ENCODE measurements at places on chromosomes 12 and 14. TPM values are rescaled to one million over a fixed set of nuclear protein-coding genes. Genes with fewer than 3 reads are reported as not detected.
A peak's percentile ranks its signal among the peaks of the same experiment; 100 is the strongest.

GRCh38 chr14:75519394-75519793 lies 2.9 kb upstream of the BATF start:
- no peak for DNase-seq

- DNase-seq: no peak
These were observed 44.4 kb downstream of the TBX5 start for GRCh38 chr12:114361545-114361944.

DNA sequence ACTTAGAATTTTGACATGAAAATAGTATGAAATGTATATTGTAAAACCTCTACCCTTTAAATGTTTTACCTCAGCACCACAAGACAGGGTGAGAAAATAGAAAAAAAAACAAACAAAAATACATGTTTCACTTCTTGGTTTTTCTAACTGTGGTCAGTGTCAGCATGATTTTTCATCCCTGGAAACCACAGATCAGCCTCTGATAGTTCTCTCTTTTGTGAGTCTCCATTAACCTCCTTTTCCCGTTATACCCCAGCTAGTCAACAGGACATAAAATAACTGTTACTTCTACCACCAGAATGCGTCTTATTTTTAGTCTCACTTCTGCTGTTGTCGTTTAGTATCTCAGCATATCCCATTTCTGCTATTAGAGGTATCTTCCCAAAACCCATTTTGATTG lies 48.3 kb upstream of the KCNMB4 start:
- no peak for DNase-seq

- DNase-seq: no peak
These were observed 318.8 kb downstream of the LRIG3 start for GRCh38 chr12:58601529-58601928.

IFT43 gene
- total RNA-seq: 47.2 TPM

DNA sequence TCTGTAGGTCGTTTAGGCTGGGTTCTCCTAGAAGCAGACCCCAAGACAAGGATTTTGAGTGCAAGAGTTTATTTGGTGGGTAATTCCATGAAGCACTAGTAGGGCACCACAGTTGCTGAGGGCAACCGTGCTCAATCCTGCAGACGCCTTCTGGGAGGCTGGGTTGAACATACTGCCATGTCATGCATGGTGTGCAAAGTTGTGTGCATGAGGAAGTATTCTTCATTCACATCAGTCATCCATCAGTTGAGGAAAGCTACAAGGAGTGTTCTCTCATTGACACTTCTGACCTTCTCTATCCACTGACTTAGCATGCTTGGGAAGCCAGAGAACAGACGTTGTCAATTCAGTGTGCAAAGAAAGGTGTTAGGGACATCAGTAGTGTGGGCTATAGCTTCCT lies 179.2 kb downstream of the PTPN11 start:
- DNase-seq: no peak

- DNase-seq: no peak
These were observed 9.0 kb downstream of the GALNT6 start for GRCh38 chr12:51382173-51382572.

GRCh38 chr12:54612225-54612750 lies 22.4 kb downstream of the LACRT start:
- no peak for DNase-seq

DNA sequence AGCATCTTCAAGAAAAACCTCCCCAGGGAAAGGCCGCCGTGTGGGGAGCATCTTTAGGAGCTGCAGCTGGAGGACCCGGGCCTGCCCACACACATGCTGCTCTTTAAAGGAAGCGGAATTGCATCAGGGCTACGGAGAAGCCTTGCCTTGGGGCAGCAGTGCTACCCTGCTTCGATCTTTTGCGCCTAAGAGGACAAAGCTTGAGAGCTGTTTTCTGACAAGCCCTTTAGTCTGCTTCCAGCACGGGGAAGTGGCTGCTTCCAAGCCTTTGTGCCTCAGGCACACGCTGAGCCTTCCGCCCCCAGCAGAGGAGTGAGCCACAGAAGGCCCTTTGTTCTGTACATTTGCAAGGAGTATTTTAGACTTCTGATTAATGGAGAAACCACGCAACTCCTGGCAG lies 31.5 kb downstream of the COA8 start:
- peak; percentile 81 for DNase-seq

GRCh38 chr12:88383405-88383804 lies 196.9 kb downstream of the KITLG start:
- DNase-seq: no peak

DNA sequence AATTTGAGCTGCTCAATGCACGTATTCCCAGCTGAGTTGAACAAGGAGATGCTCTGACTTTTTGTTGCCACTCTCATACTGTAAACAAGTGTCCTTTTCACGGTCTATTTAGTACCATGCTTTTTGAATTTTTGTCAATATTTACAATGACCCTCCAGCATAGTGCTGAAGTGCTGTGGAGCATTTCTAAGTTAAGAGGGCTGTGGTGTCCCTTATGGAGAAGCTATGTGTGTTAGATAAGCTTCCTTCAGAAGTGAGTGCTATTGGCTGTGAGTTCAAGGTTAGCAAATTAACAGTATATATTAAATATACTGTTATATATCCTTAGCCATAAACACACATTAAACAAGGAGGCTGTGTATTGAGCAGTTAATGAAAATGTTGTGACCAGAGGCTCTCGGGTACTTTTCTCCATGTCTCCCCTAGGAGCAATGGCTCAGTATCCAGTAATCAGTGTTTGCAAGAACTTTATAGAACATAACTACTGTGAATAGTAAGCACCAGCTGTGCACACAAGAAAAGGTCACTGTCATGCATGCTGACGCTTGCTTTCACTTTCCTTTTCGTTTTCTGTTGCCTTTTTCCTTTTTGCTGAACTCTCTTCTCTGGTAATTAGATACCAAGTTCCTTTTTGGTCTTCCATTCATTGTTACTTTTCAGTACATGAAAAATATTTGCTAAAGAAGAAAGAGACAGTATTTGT lies 187.2 kb upstream of the NEDD1 start:
- DNase-seq: no peak

MIS18BP1 gene
- total RNA-seq: 64.4 TPM

TOMM20L gene
- total RNA-seq: not detected

KIF26A gene
- 2.2 TPM for total RNA-seq

- no peak for DNase-seq
These were observed 109.5 kb downstream of the TSPAN9 start for GRCh38 chr12:3186546-3187215.

DNA sequence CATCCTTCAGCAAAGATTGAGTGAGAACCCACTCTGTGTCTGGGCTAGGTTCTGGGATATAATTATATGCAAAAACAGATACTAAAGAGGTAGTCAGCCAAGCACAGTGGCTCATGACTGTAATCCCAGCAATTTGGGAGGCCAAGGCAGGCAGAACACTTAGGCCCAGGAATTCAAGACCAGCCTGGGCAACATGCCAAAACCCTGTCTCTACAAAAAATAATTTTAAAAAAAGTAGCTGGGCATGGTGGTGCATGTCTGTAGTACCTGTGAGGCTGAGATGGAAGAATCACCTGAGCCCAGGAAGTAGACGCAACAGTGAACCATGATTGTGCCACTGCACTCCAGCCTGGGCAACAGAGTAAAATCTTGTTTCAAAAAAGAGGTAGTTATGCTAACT lies 237.5 kb upstream of the HMGA2 start:
- no peak for DNase-seq

DNA sequence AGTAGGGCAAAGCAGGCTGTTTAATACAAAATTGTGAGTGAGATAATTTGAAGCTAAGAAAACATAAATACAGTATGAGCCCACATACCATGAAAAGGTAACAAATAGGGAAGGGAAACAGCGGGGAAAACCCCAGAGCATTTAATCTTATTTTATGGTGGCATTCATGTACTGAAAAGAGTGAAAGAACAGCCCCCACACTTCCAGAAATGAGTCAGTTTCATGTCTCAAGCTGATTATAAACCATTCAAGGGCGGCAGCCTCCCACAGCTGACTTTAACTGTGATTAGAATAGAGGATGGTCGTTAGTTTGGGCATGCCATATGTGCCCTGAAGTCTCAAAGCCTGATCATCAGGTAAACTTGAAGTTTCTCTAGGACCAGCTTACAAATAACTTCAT lies 64.5 kb downstream of the FOXG1 start:
- DNase-seq: no peak
